ENCODE measurements at places on chromosomes 3 and 15.
A peak's percentile ranks its signal among the peaks of the same experiment; 100 is the strongest.

DNA sequence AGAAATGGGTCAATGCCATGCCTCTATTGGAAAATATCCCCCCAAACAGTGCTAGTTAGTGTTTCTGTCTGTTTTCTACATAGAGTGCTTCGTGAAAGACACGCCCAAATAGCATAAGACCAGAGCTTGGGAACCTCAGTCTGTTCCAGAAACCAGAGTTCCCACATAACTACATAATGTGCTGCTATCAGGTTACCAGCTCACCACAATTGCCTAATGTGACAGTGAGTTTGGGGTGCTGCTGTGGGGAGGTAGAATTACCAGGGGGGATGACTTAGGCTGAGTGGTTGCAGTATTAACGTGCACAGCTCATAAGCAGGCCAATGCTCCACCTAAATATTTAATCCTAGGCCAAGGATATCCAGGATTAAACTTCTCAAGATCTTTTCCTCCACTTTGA lies 39.2 kb downstream of the DUT start:
- DNase-seq: no peak

DNA sequence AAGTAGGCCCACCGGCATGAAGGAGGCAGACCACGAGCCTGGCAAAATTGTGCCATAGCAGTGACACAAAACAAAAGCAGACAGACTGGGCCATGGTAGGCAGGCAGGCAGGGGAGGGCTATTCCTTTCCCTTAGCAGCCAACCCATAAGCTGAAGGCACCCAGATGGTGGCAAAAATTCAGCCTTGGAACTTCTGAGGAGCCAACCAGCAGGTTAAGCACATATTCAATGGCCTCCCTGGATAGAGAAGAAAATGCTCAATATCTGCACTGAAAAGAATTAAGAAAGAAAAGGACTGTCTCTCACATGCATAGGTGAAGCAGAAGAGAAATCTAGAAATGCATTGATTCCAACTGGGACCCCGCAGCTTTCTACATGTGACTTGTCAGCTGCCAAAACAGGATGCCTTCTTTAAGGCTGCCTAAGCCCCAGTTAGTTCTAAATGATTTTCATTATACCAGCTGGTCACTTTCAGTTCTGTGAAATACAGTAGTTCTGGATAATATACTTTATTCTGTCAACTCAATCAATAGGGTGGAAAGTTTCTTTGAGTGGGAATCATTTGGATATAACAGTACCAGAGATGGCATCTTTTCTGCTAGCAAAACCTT lies 2.7 kb downstream of the PRICKLE2 start:
- DNase-seq: no peak

DNA sequence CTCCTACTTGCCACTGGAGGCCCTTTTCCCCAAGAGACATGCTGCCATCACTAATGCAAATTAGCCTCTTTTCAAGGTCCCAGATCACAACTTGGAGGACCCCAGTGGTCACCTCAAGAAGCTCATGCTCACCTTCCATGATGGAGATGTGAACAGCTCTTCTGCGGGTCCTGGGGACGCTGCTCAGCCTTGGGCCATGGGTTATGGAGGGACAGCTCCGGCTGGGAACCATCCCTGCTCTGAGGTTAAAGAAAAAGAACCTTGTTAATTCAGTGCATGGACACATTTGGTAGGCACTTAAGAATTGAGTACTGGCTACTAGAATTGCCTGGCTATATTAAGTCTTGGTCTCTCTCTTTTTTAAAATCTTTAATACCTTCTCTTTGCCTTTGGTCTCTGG lies 56.8 kb downstream of the WDR76 start:
- no peak for DNase-seq

DNA sequence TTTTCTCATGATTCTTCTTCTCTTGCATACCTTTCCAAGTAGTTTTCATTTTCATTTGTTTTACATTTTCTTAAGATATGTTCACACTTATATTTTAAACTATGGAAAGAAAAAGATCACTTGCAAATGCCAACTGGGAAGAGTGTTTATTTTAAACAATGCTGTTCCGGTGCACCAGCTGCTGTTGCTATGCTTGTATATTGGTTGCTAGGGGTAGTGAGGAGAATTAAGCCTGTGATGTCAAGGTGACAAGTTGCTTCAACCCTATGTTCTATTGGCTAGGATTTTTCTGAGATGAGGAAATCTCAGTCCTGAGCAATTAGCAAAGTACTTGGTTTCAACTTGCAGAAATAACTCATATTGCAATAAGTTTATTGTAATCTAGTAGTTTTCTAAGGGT lies 500.1 kb downstream of the MFSD1 start:
- DNase-seq: no peak

DNA sequence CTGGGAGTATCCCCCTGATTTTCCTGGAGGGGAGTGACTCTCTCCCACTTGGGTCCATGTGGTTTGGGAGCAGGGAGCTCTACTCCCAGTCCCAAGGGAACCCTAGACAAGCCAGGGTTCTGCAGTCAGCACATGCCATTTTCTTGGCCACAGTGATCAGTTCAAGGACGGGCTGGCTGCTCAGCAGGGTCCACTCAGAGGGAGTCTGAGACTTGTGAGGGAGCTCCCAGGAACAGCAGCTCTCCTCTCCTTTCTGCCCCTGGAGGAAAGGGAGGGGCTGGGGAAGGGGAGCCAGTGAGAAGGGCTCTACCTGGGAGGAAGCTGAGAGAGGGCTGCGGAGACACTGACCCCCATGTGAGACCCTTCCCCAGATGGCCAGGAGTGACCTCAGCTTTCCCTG lies 29.1 kb upstream of the LMCD1 start:
- peak; percentile 4 for DNase-seq

DNA sequence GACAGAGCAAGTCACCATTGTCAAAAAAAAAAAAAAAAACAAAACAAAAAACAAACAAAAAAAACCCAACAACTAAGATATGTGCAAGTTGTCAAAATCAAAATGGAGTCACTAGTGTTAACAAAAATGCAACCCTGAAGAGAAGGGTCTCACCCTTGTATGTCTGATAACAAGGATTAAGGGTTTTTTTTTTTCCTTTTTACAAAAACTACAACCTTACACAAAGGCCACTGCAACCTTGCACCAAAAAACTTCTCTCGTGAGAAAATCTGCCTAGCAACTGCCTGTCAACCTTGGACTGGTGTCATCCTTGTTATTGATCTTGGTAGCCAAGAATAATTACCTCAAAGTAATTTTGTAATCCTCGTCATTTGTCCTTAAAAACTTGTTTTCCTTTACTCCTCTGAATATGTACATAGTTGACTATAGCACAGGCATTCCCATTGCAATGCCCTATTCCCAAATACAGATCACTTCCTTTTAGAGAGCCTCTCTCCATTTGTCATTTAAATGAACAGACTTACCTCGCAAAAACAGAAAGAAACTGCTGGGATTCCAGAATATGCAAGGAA lies 24.0 kb downstream of the TFRC start:
- no peak for DNase-seq

DNA sequence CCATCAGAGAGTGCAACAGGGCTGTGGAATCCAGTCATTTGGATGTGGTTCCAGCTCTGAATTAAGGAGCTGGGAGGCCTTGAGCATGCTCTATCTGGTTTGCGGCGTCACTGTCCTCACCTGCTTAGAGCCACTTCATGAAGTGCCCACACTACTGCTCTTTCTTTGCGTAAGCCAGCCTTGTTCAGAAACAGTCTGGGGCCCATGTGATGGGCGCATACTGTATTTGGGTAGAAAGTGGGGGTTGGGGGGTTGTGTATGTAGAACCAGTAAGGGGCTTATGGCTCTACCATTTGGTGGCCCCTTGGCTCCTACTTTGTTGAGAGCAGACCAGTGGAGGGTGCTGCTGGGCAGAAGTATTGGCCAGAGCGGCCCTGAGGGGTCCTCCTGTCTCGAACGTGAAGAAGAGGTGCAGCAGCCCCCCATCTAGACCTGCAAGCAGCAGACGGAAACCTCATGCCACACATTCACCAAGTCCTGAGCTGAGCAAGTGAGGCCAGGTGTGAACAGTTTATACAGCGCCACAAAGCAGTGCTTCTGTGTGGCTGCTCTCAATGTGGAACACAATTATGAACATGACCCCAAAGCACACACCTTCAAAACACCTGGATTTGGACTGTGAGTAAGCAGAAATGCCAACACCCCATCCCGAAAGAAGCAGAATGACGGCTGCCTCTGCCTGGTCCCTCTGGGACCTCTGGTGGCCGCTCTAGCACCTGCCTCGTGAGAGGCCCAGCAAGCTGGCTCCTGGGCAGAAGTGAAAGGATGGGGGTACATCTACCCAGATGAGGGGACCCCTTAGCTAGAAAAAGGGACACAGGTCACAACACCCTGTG lies 26.6 kb downstream of the SRPRB start:
- DNase-seq: no peak

GRCh38 chr3:158260392-158260791 lies 150.5 kb downstream of the RSRC1 start:
- peak; percentile 89 for DNase-seq

- no peak for DNase-seq
Measured at GRCh38 chr15:41925086-41925608, 31.3 kb upstream of the SPTBN5 start.

DNA sequence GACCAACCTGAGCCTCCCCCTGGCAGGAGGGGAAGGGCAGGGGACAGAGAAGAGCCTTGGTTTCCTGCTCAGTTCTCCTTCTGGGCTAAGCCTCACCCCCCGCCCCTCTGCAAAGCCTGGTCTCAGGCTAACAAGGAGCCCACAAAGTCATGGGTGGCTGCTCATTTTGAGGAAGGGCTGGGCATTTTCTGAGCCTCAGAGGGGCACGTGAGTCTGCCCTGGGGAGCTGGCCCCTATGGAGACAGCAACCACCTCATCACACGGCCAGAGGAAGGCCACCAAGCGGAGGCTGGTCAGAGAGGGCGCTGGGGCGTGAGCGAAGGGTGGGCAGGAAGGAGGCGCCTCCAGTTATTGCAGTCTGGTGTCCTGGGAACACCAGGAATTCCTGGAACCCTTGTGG lies 18.7 kb downstream of the ABTB1 start:
- no peak for DNase-seq

DNA sequence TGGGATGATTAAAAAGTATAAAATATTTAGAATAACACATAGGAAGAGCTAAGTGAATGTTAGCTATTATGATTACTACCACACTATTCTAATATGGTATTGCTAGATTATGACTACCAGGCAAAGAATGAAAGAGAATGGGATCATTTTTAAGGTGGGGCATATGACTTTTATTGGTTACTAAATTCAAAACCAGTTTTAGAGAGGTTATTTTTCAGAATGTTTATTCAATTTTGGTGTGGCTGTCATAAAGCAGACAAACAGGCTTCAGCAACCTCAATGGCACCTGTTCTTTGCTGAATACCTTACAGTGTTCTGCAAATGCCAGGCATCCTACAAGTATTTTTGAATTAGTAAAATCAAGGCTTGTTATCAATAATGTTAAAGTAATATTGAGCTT lies 12.8 kb downstream of the SPTSSB start:
- no peak for DNase-seq

DNA sequence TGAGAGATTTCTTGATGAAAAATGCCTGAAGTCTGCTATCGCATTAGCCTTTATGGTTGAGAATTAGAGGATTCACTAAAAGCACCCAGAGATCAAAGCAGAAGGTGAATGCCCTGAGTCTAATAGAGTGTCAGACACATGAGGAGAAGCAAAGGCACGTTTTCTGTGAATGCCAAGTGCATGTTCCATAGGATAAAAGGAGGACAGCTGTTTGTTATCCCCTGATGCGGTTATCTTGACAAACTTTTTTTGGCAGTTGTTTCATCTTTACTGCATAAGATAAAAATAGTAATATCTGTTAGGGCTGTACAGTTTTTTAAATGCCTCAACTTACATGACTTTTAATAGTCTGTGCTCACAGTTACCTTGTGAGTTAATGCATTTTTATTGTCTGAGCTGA lies 65.3 kb upstream of the CD96 start:
- DNase-seq: no peak

- DNase-seq: no peak
Measured at GRCh38 chr15:100765467-100766241, 114.0 kb upstream of the ALDH1A3 start.

DNA sequence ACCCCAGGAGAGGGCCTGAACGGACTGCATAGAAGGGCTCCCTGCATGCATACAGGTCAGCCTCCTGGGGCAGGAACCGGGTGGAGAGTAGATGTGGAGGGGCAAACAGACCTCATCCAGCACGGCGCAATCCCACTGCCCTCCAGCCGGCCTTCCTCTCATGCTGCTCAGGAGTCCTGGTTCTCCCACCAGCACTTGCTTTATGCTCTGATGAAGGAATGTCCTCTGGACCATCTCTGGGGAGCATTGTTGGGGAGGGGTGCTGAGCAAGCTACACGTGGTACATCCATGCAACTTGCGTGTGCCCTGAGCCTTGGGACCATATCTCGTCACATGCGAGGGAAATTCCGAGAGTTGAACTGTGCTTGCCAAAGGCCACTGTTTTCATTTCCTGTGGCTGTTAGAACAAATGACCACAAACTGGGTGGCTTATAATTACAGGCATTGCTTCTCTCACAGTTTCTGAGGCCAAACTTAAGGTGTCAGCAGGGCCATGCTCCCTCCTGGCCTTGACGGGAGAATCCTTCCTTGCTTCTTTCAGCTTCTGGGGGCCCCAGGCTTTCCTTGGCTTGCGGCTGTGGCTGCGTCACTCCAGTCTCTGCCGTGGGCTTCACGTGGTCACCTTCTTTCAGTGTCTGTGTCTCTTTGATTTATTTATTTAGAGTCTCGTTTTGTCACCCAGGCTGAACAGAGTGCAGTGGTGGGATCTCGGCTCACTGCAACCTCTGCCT lies 12.2 kb downstream of the SELENOS start:
- no peak for DNase-seq

- DNase-seq: peak; percentile 100
Measured at GRCh38 chr3:120908030-120908794, at the start of gene STXBP5L. Gene STXBP5L, plus strand, starts transcription at chr3:120908205. Its CDS starts 1,374 bp downstream, at chr3:120909579.

DNA sequence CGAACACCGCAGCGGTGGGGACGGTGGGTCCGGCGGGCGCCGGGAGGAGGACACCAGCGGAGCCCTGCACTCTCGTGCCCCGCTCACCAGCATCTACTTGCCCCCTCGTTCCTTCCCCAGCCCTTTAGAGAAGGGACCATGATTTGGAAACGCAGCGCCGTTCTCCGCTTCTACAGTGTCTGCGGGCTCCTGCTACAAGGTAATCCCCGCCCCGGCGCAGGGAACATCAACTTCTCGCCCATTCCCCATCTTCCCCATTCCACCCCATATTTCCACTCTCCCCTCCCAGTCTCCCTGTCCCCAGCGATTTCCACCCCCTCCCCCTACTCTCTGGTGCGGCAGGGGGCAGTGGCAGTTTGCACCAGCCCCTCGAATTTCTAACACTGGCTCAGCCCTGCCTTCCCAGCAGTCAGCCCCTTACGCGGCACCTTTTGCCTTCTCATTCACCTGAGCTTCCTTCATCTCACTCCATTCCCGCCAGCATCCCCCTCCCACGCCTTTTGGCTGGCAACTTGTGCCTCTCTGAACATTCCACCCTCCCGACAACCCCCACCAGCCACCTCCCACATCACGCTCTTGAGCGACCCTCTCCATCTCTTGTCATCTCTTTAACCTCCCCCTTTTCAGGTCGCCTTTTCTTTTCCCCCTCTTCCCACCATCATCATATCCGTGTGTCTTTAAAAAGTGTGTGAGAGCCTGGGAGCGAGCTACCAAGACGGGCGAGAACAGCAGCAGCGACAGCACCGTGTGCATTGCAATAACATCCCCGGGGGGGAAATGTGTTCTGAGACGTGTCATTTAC lies 882 bp downstream of the CADM2 start:
- DNase-seq: peak; percentile 55

Data from NCI-H524 (cell line).